IPS DF 19.7 (cell line): ENCODE measurements at places on chromosomes 5 and 9.
A peak's percentile ranks its signal among the peaks of the same experiment; 100 is the strongest.

- no peak for DNase-seq
These were observed 59.2 kb upstream of the NR4A3 start for GRCh38 chr9:99762470-99762869.

DNA sequence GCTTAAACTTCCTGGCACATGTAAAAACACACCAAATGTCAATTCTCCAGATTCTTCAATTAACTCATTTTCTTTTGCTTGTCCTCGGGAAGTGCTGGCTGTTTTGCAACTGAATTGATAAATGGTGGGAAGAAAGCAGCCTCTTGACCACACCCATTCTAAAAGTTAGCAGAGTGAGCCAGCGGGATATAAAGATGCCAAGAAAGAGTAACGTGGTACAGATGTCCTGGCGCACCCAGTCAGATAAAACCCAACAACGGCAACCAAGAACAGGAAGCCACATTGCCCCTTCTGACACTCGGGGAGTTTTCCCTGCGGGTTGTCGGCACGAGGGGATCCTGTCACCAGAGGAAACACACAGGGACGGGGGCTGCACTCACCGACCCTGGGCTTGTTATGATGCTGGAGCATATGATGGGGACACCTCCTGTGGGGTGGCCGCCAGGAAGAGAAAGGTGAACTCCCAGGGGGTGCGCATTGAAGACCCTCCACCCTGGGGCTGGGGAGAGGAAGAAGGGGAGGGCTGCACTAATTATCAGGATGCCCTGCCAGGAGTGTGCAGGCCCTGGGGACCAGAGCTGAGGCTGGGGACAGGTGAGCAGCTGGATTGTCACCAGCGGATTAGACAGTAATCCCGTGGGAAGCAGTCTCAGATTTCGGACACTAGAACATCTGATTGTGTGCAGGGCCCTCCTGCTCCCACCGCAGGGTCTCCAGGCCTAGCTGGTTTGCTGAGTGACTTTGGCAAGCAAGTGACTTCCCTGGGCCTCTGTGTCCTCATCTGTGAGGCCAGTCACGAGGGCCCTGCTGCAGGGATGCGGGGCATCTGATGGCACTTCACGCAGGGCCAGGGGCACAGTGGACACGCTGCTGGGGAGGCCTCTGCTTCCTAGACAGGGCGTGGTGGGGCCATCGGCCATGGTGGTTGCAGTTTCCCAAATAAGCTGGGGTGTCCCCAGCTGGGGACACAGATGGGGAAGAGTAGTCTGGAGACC is 59.2 kb downstream of the CRB2 start:
- DNase-seq = no peak

DNA sequence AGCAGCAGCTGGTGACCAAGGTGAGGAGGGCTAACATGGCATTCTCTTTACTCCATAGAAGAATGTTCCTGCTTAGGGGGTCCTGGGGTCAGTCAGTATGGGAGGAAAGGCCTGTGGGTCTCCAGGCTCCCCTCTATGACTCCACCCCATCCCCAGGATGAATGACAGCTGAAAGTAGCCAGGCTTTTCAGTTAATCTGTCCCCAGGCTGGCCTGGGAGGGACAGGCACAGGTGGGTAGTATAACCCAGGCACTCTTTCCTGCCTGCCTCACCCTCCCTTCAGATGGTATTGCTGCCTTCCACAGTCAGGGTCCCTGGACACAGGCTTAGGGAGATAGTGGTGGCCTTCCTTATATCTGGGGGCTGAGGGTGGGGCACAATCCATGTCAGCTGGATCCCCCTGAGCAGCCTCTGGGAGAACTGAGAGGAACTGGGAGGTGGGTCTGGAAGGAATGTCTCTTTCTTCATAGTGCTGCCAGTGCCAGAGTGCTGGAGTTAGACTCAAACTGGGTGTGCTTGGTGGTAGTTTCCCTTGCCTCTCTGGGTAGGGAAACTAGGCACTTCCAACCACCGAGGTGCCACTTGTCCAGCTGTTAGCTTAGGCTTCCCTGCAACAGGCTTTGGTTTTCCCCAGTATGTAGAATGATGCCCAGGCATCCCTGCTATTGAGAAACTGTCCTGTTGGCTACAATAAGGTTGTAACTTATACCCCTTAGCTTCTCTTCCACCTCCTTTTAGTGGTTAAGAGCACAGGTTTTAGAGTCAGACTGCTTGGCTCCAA is 27.8 kb downstream of the LARP1 start:
- DNase-seq = no peak

- DNase-seq = peak; percentile 35
These were observed 70.4 kb upstream of the CTSV start for GRCh38 chr9:97109194-97109811.

DNA sequence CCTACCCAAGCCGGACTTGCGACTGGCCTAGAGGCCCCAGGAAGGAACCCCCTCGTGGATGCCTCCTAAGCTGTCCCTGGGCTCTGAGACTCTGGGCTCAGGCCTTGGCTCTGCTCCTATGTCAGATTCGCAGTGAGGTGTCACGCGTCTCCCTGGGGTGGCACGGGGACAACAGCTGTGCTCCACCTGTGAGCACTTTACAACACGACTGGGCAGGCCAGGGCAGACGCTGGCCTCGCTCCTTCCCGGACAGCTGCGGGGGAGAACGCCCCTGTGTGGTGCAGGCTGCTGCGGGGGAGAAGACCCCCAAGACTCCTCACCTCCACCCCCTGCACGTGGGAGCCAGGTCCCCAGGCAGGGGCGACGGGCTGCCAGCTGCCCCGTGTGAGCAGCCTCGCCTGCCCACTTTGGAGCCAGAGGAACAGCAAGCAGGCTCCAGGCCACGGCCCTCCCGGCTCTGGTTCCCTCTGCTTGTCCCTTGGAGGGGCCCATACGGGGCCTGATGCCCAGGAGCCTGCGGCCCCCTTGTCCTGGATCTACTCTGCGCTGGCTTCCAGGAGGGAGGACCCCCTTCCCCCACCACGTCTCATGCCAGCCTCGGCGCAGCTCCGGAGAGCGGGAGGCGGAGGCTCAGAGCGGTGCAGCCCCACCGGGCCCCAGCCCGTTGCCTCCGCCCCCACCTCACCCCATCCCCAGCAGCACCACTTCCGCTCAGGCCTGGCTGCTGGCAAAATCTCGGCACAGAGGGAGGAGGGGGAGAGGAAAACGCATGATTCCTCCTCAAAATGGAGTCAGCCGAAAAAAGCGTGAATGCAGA is 36.0 kb downstream of the SARDH start:
- DNase-seq = no peak

DNA sequence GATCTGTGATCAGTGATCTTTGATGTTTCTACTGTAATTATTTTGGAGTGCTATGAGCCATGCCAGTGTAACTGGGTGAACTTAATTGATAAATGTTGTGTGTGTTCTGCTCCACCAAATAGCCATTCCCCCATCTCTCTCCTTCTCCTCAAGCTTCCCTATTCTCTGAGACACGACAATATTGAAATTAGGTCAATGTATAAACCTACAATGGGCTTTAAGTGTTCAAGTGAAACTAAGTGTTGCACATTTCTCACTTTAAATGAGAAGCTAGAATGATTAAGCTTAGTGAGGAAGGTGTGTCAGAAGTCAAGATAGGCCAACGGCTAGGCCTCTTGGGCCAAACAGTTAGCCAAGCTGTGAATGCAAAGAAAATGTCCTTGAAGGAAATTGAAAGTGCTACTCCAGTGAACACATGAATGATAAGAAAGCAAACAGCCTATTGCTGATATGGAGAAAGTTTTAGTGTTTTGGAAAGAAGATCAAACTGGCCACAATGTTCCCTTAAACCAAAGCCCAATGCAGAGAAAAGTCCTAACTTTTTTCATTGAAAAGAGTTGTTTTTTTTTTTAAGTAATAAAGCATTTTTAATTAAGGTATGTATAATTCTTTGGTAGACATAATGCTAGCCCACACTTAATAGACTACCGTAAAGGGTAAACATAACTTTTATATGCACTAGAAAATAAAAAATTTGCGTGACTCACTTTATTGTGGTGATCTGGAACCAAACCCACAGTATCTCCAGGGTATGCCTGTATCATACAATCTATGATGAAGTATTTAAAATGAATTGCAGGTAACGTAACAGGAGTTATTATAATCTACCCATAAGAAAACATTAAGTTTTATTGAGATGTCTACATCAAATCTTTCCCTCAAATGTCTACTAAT is 42.5 kb upstream of the ALDH1A1 start:
- no peak for DNase-seq

GRCh38 chr5:122805481-122805880 is 30.6 kb downstream of the SNX2 start:
- DNase-seq = no peak

- no peak for DNase-seq
These were observed 49.8 kb downstream of the NR6A1 start for GRCh38 chr9:124721109-124721906.

DNA sequence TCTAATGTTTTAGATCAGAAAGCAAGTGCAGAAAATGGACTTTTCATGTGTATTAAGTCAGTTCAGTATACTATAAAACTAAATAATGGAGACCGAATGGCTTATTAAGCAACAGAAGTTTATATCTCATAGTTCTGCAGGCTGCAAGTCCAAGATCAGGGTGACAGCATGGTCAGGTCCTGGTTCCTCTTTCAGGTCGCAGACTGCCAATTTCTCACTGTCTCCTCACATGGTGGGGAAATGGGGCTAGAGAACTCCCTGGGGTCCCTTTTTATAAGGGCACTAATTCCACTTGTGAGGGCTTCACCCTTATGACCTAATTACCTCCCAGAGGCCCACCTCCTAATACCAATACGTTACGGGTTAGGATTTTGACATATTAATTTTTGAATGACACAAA is 48.7 kb downstream of the RICTOR start:
- DNase-seq = no peak

- DNase-seq = peak; percentile 12
These were observed 234.4 kb upstream of the MPDZ start for GRCh38 chr9:13513716-13514444.

DNA sequence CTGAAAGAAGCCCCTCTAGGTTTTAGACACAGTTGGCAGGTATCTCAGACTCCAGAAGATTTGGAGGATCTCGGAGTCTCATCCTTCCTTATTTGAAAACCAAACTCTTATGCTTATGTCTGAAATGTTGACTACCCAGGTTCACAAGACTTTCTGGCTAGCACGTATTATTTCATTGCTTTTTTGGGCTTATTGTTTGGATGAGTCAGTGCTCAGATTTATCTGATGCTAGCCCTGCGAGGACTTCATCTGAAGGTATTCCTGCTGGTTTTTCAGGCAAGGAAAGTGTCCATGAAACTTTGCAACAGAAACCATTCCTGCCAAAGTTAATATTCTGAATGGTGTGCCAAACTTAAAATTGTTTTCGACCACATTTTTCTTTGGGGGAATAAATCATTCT is 8.5 kb downstream of the OSTF1 start:
- no peak for DNase-seq

- no peak for DNase-seq
These were observed 278.0 kb upstream of the SMC2 start for GRCh38 chr9:103816146-103816545.

DNA sequence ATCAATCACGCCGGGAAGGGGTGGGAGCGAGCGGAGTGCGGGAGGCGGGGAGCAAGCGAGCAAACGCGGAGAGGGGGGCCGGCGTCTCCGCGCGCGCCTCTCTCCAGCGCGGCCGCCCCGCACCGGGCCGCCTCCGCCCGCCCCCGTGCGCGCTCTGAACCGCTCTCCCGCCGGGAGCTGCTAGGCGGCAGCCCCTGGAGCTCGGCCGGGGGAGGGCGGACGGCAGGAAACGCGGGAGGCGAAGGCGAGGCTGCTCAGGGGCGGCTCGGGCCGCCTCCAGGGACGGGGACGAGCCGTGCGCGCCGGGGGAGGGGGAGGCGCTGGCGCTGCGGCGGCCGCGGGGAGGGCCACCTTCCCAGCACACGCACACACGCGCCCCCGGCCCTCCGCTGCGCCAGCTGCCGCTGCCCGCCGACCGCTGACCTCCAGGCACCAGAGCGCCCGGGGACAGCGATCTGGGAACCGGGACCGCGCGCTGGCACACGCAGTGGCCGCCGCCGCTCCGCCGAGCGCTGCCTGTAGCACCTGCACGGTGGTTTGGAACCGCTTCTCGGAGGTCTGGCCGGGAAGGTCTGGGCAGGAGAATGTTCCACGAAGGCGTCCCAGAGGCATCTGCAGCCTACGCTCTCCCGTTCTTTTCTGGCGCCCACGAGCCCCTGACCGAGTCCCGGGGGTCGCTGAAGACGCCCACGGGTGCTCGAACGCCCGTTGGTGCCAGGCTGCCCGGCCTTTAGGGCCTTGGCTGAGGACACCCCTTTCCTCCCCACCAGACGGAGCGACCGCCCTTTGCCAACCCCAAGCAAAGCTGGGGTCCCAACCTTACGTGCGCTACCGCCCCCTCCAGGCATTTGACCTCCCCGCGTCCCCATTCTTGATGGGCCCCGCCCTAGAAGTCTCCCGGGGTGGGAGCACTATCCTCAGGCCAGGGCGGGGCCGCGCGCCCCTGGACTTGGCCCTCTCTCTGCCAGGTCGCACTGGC is at the start of gene GABBR2:
Gene GABBR2 (minus strand): TSS at position 3 of the 979 bp plus-strand sequence. CDS start 198 bp downstream, outside the sequence.
- no peak for DNase-seq

DNA sequence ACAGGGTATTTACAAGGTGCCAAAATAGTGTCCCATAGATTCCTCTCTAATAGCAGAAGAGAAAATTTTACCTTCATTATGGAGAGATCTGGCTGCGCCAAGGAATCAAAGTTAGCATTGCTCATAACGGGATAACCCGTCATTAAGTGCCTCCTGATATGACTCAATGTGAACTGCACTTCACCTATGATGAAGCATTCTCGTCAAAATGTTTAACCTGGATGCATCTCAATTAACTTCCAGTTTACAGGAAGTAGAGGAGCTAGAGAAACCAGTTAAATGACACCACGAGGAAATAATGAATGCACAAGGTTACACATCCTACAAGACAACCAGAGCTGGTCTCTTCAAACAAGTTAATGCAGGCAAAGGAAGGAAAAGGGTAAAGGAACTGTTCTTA is 17.2 kb downstream of the FBXW11 start:
- no peak for DNase-seq

- DNase-seq = no peak
These were observed 62.9 kb downstream of the GCNT1 start for GRCh38 chr9:76521906-76522305.

GRCh38 chr5:10875201-10875768 is 114.3 kb upstream of the DAP start:
- DNase-seq = no peak

- no peak for DNase-seq
These were observed at the start of gene PCDHA10 for GRCh38 chr5:140855772-140856674. Gene PCDHA10 (plus strand): TSS chr5:140855897. CDS start chr5:140856049, 152 bp downstream.

DNA sequence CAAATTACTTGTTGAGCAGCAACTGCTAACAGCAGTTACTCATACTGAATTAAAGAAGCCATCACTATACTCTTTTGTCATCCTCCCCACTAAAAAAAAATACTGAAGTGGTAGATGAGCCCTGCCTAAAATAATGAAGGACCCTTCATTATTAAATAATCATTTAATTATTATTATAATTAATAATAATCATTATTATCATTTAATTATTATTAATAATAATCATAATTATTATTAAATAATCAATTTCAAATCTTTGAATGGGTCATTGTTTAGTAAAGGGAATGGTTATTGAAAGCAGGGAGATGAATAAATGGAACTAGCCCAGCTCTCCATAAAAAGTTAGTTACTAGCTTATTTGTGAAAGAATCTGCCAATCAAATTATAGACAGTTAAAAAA is 396.4 kb downstream of the NFIB start:
- DNase-seq = no peak
